ENCODE measurements at places on chromosomes 7 and 10. TPM values are rescaled to one million over a fixed set of nuclear protein-coding genes. Genes with fewer than 3 reads are reported as not detected.

DNA sequence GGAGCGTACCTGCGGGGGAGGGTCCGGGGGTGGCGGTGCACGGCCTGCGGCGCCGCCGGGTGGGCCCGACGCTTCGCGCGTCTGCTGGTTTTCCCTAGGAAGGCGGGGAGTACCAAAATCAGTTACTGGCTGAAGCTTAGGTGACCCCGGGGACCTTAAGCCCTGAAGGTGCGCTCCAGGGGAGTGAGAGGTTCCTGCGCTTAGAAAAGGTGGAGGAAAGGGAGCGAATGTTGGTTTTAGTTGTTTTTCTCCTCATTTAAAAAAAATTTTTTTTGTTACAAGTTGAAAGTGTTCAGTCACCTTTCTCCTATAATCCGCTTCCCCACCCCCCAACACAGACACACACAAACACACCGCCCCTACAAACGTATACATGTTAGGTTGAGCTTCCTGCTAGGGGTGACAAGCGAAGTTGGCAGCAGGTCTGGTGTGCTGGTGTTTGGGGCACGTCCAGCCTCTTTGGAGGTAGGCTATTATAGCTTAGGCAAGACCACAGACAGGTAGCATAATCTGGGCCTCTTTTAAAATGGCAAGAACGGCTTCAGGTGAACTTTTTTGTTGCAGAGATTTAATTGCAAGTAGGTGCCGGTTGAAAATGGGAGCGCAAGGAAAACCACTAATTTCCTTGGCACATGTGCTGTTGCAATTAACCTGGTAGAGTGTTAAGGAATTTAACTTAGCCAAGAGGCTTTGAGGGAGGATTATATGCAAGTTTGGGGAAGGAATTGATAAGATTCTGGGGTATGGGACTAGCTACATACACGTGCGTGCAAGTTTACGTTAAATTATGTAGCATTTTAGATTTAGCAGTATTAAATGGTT is 945 bp downstream of the ADD3 start:
- peaks cover 43% of the 10 kb centered on the region for H3K4me1 ChIP-seq
- H3K27me3 ChIP-seq: no peaks in the 10 kb centered on the region
- H3K36me3 ChIP-seq: no peaks in the 10 kb centered on the region
- peak overlapping the region; percentile 84 for H3K27ac ChIP-seq

The PRKAR2B gene
- 1.3 TPM for total RNA-seq

DNA sequence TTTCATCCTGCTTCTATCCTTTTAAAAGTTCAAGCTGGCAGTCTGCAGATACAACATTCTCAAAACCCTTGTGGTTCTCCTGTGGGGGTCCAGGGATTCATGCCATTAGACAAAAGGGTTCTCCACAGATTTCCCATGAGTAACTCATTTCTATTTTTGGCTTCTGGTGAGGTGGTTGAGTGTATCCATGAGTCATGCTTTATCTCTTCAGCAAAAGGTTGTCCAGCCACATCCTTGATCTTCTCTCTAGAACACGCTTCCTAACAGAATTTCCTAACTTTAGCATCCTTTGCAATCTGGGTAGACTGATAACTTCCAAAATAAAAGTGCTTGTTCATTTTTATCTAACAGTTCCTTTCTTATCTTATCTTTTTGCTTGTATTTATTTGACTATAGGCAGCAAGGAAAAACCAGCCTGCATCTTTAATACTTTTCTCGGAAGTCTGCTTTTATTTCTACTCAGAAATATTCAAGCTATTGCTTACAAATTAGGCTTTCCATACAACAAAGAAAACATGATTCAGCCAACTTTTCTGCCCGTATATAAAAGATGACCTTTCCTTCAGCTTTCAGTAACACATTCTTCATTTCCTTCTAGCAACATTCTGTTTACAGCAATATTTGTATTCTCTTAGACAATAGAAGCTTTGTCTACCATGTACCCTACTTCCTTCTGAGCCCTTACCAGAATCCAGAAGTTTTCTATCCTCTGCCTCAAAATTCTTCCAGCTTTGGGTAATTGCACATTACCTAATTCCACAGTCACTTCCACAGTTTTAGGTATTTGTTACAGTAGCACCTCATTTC is 79.3 kb upstream of the IL6 start:
- H3K4me3 ChIP-seq: no peak overlapping the region
- H3K27me3 ChIP-seq: peaks cover 16% of the 10 kb centered on the region
- peaks cover 4% of the 10 kb centered on the region for H3K36me3 ChIP-seq
- DNase-seq: no peak
- no peak overlapping the region for H3K27ac ChIP-seq

- no peak overlapping the region for H3K4me3 ChIP-seq
- peaks cover 8% of the 10 kb centered on the region for H3K4me1 ChIP-seq
- no peaks in the 10 kb centered on the region for H3K27me3 ChIP-seq
- no peak for DNase-seq
- peaks cover 42% of the 10 kb centered on the region for H3K36me3 ChIP-seq
- H3K27ac ChIP-seq: no peak overlapping the region
Observed at GRCh38 chr7:131400681-131401176, 73.1 kb downstream of the MKLN1 start.

The GTF2IRD2 gene
- total RNA-seq: 4.1 TPM

- H3K4me3 ChIP-seq: no peak overlapping the region
- H3K4me1 ChIP-seq: peaks cover 48% of the 10 kb centered on the region
- no peak for DNase-seq
- H3K27ac ChIP-seq: no peak overlapping the region
- H3K36me3 ChIP-seq: peaks cover 27% of the 10 kb centered on the region
Observed at GRCh38 chr7:36966636-36967035, 242.3 kb upstream of the AOAH start.

The TMEM26 gene
- total RNA-seq: not detected

Measured in activated CD8-positive, alpha-beta T cell treated with anti-CD3 and anti-CD28 coated beads for 36 hours (primary cell).